ENCODE measurements at places on chromosomes 7 and 10.

DNA sequence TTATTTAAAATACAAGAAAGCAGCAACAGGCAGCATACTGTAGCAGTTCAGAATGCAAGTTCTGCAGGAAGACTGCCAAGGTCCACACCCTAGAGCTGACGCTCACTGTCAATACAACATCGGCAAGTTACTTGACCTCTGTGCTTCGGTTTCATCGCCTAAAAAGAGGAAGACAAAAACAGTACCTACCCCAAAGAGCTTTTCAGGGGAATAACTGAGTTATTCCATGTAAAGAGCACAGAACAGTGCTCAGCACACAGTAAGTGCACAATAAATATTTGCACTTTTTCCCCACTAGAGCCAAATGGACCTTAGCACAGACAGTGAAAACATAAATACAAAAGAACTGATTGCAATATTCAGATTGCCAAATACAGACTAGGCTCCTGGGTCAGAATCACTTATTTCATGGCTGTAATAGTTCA lies 88.6 kb downstream of the USP6NL start:
- DNase-seq, result no peak

DNA sequence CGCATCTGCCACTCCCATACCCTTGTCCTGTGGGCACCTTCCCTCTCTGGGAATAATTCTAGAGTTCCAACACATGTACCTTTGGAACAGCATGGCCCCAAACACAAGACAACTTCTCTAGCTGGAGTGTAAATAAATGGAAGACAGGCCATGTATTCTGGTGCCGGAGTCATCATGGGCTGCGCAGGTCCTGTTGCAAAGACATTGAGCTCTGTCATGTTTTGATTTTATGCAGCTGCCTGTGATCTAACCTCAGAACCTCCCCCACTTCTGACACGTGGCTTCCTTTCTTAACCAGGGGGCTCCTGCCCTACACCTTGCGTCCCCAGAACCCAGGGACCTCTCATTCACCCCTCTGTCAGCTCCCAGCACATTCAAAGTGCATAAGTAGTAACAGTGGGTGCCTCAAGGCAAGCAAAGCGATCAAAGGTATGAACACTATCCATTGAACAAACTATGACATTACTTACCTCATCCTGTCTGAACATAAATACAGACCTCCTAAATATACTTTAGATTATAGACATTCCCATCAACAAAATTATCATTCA lies 219.9 kb downstream of the FGFR2 start:
- no peak for DNase-seq

GRCh38 chr7:129279757-129280156 lies 54.9 kb downstream of the AHCYL2 start:
- no peak for DNase-seq

GRCh38 chr10:22605168-22605567 lies 109.2 kb downstream of the PIP4K2A start:
- peak; percentile 90 for DNase-seq

- no peak for DNase-seq
Observed at GRCh38 chr10:20372748-20373147, 524.4 kb downstream of the NEBL start.

- DNase-seq, result no peak
Observed at GRCh38 chr7:134414109-134414508, 44.8 kb downstream of the AKR1B1 start.

Data from mesenchymal stem cell (in vitro differentiated cells and primary cell).